ENCODE measurements at places on chromosomes 7 and 10. TPM values are rescaled to one million over a fixed set of nuclear protein-coding genes. Genes with fewer than 3 reads are reported as not detected.

DNA sequence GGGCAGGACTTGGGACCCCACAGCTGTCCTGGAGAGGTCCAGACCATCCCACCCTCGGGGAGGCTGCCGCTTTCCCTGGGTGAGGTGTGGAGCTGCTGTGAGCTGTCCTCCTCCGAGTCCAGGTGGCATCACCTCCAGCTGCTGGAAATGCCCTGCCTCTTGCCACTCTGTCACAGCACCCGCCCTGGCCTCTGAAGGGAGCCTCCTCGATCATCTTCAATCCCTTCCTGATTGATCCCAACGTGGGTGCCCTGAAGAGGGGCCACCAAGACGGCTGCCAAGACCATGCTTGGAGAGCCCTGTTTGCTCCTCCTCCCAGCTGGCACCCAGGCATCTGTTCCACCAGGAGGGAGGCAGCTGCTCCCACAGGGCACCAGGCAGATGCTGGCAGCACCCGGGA is 4.6 kb downstream of the C10orf105 start:
- no peak for ATAC-seq

- no peak for ATAC-seq
These were observed 177.1 kb downstream of the EVX1 start for GRCh38 chr7:27419581-27420177.

Gene RPEL1
- not detected for total RNA-seq

DNA sequence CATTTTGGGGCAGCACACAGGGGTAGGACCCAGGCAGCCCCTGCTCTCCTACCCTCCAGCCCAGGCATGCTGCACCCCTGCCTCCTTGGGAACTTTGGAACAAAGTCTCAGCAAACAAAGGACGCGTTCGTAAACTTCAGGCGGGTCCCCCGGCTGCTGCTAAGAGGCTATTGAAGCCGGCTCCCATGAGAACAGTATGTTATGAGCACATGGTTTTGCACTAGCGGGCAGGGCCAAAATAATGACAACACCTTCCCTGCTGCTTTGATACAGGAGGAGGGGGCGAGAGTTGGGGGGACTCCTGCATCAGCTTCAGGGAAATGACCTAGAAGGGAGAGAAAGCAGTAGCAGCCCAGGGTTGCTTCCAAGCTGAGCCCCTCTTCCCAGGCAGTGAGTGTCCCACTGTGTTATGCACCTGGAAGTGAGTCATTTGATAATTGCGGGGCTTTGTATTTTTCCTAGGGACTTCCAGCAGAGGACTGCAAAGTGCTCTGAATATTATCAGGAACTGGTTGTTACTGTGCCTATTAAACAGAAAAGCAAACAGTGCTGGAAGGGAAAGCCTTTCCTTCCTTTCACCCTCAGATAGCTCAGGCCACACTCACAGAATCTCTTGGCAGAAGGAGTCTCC is 6.9 kb downstream of the ITPRIP start:
- ATAC-seq, result peak; percentile 4

Gene SGPL1
- total RNA-seq, result 24.7 TPM

Gene ZDHHC4
- 61.1 TPM for total RNA-seq

Gene IL2RA
- 0.50 TPM for total RNA-seq

GRCh38 chr10:26367771-26368170 is 70.4 kb upstream of the APBB1IP start:
- no peak for ATAC-seq

Gene MRC1
- 14.1 TPM for total RNA-seq

Gene RBP4
- 1.9 TPM for total RNA-seq

Gene CYP2E1
- 0.22 TPM for total RNA-seq

GRCh38 chr7:98651760-98652159 is 34.7 kb downstream of the NPTX2 start:
- no peak for ATAC-seq

DNA sequence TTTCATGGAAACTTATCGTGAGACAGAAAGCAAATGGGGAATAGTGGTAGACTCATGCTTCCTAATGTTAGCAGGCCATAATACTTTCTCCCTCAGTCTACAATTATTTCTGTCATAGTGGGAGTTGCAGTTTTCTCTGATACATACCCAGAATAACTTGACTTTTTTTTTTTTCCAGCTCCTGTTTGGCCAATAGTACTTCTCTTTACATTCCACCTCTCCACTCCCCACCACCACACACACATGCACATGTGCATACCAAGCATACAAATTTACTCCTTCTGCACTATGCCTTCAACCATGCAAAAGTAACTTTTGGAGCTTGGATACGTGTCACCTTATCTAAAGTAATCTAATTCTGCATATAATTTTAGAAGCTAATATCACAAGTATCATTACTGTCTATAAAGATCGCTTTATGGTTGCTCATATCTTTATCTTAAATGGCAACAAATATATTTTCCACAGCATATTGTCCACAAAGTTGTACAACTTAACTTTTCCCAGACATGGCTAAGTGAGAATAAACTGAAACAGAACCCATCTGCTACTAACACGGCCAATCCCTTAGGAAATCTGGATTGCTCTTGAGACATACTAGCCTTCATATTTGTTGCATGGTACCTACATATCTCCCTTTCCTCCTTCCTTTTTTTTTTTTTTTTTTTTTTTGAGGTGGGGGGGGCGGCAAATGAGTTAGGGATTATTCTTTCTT is 49.0 kb downstream of the TES start:
- no peak for ATAC-seq

Gene HHEX
- total RNA-seq, result 10.6 TPM

DNA sequence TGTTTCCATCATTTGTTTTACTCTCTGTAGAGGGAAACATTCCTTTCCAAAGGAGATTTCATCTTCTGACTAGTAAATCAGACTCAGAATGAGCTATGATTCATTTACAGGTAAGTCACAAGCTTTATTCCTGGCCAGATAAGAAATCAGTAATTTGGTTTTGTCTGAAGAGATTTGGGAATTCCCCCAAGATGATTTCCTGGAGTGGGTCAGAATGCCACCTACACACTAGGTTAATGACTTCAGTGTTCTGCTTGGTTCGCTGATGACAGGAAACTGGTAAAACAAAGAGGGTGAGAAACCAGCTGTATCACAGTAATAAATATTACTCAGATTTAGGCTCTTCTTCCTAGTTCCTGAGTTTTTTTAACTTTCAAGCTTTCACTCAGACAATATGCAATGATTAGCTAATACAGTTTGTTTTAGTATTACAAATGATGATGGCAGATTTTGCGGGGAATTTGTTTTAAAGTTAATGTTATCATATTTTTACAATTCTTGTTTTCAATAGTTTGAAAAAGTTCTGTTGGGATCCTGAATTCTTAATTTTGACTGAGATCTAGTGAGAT is 8.3 kb upstream of the ASZ1 start:
- ATAC-seq, result no peak

GRCh38 chr7:121741896-121742295 is 131.1 kb upstream of the PTPRZ1 start:
- no peak for ATAC-seq

Gene KCNMA1
- total RNA-seq, result 357 TPM

GRCh38 chr7:95688931-95689495 is 83.3 kb upstream of the DYNC1I1 start:
- no peak for ATAC-seq

DNA sequence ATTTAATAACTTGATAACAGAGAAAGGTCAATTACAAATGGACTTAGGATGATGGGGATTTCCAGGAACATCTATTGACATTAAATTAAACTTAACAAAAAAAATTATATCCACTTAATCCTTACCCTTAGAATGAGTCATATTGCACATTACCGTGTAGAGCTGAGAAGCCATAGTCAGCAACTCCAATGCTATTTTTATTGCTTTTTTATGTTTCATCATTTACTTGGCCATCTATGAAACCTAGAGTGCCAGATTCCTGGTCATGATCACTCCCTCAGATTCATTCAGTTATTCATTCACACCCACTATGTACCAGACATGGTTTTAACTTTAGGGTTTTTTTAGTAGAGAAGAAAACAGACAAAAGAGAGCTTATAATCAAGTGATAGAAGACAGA is 1180.4 kb downstream of the CNTNAP2 start:
- no peak for ATAC-seq

- ATAC-seq, result peak; percentile 69
These were observed 94.4 kb upstream of the SEMA3C start for GRCh38 chr7:81013083-81013817.

GRCh38 chr7:1855725-1856160 is 185.7 kb downstream of the ELFN1 start:
- no peak for ATAC-seq

- no peak for ATAC-seq
These were observed 106.4 kb upstream of the GSDME start for GRCh38 chr7:24863626-24864025.

- no peak for ATAC-seq
These were observed 104.5 kb downstream of the GRID1 start for GRCh38 chr10:86261941-86262687.

Gene C7orf57
- total RNA-seq, result not detected

Gene PDE6C
- total RNA-seq, result not detected

- ATAC-seq, result peak; percentile 58
These were observed 30.5 kb downstream of the CPED1 start for GRCh38 chr7:121019018-121019417.

- ATAC-seq, result no peak
These were observed 41.1 kb downstream of the PUS7 start for GRCh38 chr7:105480931-105481330.

DNA sequence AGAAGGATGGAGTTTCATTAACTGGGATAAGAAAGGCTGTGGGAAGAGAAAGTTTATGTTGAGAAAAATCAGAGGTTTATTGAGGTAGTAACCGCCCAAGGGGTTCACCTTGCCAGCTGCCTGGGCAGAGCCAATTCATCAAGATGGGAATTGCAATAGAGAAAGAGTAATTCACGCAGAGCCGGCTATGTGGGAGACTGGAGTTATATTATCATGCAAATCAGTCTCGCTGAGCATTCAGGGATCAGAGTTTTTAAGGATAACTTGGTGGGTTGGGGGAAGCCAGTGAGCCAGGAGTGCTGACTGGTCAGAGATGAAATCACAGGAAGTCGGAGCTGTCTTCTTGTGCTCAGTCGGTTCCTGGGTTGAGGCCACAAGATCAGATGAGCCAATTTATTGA is 70.6 kb downstream of the MALRD1 start:
- no peak for ATAC-seq

- no peak for ATAC-seq
These were observed 77.1 kb downstream of the ABCC2 start for GRCh38 chr10:99859585-99859984.

Gene ABCB1
- 5.6 TPM for total RNA-seq

Gene NKX1-2
- not detected for total RNA-seq

Gene IFIT1B
- total RNA-seq, result not detected

Gene GRK5
- 71.6 TPM for total RNA-seq

DNA sequence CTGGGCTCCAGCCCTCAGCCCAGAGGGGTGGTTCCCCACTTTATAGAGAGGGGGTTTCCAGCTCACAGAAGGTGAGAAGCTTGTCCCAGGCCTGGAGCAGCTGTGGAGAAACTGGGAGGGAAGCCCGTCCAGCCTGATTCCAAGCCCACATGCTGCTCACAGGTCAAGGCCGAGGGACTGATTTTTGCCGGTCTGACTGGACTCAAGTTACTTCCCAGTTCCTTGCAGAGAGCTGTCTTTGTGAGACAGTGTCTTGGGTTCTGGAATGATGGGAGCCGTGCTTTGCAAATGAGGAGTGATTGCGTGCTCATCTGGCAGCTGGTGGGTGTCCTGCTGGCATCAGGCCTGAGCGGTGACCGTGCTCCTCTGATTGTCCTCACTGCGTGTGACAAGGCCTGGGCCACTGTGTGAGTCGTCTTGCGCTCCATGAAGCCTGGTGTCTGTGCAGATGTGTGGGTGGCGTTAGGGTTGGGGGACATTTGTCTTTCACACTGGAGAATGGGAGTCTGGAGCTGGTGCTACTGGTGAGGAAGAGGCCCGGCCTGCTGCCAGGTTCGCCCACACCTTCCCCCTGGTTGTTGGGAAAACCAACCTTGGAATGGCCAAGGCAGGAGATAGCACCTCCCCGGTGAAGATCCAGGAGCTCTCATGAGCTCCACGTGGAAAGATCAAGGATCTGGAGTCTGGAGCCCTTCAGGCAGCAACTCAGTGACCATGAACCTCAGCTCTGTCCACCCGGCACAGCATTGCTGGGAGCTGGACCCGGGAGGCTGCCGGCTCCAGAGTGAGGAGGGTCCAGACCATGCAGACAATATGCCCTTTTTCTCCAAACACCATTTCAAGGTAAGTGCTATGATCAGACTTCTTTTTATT is 129.6 kb downstream of the SMURF1 start:
- ATAC-seq, result no peak

GRCh38 chr10:95963991-95964389 is 56.2 kb downstream of the CC2D2B start:
- ATAC-seq, result no peak
